ENCODE measurements at places on chromosomes 13 and 19.
A peak's percentile ranks its signal among the peaks of the same experiment; 100 is the strongest.

GRCh38 chr19:46809534-46810272 is 21.3 kb upstream of the SLC1A5 start:
- DNase-seq, result no peak

DNA sequence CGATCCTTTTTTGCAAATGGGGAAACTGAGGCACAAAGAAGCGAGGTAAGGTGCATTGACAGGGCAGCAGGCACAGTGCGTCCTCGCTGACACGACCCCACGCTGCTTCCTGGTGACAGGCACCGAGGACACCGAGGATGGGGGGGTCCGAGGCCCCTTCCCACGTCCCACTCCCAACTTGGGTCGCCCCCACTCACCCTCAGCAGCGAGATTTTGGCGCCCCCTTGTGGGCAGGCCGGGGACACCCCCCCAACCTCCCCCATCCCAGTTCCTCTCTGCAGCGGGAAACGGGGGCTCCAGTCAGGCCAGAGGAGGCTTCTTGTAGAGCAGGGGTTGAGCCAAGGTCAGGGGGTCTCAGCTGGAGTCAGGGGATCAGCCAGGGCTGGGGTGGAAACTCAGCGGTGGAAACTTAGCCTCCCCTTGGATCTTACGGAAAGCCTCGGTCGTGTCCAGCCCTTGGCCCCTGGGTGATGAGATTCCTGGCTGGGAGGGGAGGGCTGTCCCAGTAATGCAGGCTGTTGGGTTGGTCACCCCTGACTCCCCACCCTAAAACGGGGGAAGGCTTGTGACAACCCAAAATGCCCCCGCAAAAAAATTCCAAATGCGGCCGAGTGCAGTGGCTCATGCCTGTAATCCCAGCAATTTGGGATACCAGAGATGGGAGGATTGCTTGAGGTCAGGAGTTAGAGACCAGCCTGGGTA is 8.2 kb downstream of the SMIM24 start:
- DNase-seq, result no peak

DNA sequence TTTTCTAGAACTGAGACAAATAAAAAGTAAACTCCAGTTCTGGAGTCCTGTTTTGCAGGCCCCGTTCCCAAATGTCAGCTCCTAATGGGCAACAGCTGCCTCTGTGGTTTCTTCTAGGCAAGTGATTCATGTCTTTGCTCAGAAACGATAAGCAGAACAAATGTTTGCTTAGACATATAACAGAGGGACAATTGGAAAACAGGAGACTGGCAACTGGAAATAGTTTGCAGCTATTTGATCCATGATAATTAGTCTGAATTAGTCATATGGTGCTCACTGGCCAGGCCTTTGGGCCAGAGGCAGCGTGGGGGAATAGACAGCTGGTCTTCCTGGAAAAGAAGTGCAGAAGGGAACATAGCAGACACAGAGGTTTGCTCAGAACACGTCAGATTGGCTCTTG is 29.2 kb upstream of the TSHZ3 start:
- no peak for DNase-seq

- DNase-seq, result peak; percentile 58
Observed at GRCh38 chr13:26872525-26873385, 112.2 kb upstream of the GPR12 start.

Measured in hippocampal formation (tissue), 2 donors.